Memory B cell (primary cell): ENCODE measurements at places on chromosomes 5 and 9.

GRCh38 chr9:115328677-115329076 is 210.7 kb upstream of the TNC start:
- DNase-seq: no peak

DNA sequence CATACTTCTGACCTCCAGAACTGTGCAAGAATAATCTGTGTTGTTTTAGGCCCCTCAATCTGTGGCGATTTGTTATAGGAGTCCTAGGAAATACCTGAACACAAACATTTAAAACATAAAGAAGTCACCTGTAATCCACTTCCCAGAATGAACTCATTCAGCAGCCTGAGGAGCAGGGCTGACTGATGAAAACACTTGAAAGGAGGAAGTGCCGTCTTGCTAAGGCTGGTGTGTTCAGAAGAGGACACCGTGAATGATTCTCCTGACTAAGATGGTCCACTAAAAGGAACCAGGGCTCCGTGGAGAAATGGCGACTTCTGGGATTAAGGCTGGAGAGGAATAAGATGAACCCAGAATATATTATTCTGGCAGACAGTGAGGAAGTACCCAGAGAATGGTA is 18.7 kb upstream of the MARCHF6 start:
- no peak for DNase-seq

DNA sequence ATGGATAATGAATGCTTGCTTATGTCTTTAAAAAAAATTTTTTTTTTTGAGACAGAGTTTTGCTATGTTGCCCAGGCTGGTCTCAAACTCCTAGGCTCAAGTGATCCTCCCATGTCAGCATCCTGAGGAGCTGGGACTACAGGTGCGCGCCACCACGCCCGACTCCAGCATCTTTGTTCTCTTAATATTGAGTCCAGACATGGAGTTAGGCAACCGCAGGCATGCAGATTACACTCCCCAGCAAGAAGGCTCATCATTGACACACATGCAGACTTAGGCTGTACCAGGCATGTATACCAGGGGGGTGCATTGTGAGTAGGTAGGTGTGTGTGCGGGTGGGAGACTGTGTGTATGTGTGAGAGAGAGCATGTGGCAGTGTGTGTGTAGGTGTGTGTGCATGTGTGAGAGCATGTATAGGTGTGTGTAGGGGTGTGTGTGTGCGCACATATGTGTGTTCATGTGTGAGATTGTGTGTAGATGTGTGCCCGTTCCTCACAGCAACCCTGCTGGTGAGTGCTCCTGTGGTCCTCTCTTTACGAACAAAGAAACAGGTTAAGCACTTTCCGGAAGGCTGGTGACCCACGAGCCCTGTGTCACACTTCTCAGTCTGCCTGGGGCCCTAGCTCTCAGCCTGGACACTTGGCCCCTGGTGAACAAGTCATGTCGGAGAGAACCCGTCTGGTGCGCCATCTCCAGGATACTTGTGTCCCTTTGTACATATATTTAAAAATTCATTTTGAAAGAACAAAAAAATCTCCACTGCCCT is 6.2 kb downstream of the OBP2B start:
- DNase-seq: no peak

DNA sequence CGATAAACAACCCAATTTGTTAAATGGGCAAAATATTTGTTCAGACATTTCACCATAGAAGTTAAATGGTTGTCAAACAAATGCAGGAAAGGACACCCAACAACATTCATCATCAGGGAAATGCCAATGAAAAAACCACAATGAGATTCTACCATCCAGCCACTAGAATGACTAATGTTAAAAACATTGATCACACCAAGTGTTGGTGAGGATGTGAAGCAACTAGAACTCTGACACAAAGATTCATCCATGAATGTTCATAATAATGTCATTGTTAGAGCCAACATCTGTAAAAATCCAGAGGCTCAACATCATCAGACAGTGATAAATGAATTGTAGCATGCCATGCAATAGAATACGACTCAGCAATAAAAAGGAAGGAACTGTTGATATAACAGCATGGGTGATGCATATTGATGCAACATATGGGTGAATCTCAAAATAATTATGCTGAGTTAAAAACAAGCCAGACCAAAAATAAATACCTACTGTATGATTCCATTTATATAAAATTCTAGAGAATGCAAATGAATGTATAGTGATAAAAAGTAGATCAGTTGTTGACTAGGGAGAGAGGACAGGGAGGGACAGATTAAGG is 55.9 kb upstream of the UNC5A start:
- no peak for DNase-seq

- DNase-seq: no peak
Measured at GRCh38 chr5:133792655-133793054, 175.8 kb downstream of the C5orf15 start.

DNA sequence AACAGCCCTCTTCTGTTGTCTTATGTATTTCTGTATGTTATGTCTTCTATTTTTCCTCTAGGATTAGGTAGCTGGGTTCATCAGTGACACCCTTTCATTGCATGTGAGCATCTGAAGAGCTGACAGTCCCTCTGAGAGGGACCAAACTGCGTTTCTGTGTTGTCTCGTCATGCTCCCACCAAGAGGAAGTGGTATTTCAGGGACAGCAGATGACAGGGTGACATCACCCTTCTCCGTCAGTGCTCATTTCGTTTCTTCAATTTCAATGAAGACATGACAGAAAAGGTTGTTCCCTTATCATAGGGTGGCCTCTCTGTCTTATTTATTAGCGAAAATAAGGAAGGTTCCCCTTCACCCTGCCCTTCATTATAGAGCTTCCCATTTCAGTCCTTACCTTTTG is 225.9 kb upstream of the NR4A3 start:
- peak; percentile 50 for DNase-seq

DNA sequence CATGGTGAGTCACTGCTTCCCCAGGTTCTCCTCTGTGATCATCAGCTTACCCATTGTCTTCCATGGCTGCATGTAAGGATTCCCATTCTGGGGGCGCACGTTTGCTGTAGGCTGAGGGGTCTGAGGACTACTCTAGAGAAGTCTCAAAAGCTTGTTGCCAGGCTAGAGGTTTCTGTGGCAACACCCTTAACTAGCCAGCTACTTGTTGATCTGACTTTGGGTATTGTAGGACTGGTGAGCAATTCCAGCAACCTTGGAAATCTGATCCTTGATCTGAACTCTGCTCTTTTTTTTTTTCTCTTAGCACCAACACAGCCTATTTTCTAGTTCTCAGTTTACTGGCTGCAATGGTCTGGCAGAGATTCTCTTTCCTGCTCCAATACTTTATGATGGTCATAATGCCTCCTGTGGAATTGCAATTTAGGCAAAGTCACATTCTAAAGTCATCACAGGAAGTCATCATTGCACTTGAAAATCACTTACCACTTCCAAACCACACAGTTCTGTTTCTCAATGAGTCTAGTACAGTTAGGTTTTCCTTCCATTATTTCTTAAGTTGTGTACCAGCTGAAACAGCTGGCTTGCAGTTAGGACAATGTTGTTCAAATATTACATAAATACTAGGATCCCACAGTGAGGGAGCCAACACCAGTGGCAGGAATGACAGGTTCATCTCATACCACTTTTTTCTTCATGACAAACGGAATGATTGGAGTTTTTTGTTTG is 110.3 kb downstream of the SLC12A2 start:
- DNase-seq: no peak

DNA sequence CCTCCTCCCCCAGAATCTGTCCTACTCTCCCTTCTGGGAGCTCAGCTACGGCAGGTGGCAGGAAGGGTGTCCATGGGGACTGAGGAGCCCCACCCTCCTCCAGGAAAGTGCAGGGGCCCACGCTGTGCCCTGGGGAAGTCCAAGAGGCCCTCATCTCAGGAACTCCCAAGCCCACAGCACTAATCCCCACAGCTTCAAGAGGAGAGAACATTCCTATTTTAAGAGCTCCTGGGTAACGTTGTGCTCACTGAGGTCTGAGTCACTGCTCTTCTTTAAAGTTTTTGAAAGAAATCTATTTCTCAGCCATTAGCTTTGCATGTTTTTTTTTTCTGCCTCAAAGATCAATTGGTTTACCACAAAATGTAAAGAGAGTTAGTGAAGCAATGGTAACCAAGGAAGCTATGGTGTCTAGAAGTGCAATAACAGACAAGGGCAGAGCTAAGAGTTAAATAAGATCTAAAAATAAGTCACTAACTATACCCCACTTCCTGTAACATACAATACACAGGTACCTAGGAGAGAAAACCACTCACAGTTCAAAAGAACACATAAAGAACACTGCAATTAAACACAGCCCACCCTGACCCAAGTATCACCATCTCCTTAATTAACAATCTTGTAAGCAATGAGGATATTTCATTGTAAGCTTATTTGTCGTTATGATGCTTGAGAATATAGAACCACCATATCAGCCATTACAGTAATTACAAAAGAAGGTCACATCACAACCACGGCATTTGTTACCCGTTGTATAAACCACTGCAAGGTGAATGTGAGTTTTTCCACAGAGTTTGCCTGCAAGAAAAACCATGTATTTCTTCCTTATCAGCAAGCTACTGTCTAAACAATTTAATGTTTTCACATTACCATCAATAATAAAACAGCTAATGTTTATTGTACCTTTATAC is 382.3 kb upstream of the SLC30A5 start:
- DNase-seq: no peak

GRCh38 chr9:7791394-7791793 is 8.2 kb downstream of the DMAC1 start:
- DNase-seq: no peak

GRCh38 chr5:14882658-14883580 is 11.3 kb upstream of the ANKH start:
- DNase-seq: no peak

DNA sequence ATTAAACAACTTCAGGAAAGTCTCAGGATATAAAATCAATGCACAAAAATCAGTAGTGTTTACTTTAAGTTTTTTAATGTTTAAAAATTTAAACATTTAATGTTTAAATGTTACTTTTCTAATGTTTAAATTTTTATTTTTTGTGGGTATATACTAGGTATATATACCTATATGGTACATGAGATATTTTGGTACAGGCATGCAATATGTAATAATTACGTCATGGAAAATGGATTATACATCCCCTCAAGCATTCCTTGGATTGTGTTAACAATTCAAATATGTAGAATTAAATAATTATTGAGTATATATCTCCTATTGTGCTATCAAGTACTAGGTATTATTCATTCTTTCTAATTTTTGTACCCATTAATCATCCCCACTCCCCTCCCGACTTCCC is 291.3 kb downstream of the TMEM232 start:
- DNase-seq: no peak

DNA sequence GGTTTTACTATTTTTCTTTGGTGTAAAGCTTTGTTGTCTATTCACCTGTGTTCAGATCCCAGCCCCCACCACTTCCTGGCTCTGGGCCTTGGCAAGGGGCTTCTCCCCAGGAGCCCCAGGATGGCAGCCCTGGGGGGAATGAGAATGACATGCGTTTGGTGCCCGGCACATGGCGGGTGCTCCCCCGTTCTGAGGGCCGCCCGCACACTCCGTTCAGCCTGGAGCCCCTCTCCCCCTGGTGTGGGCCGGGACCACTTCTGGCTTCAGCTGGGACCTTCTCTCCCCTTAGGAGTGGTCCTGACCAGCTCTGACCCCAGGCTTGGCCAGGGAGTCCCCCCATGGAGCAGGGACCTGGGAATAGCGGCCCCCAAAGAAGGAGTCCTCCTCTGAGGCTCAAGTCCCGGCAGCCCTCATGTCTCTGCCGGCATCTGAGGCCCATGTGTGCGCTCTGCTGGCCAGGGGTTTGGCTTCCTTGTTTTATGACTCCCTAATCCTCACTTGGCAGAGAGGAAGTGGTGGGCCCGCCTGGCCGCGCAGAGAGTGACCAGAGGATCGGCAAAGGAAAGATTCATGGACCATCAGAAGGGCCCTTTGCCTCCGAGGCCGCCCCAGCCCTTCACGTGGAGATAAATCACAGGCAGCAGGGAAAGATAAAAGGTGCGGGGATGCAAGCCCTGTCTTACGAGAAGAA is 57.0 kb upstream of the LMX1B start:
- no peak for DNase-seq

DNA sequence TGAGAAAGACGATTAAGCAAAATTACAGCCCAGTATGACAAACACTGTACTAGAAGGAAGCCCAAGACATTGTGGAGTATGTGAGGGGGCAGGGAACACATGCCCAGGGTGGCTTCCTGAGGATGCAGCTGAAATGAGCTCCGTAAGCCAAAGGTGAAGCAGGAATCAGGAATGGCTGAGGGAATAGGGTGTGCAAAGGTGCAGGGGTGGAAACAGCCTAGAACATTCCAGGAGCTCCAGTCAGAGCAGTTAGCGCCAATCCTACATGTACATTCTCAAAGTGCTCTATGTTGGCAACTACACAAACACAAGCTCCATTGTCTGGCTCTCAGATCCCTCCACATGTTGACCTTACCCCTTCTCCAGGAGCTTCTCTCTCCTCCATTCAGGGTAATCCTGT is 257.9 kb downstream of the MAN2A1 start:
- no peak for DNase-seq

GRCh38 chr5:138732466-138732865 is 20.8 kb upstream of the CTNNA1 start:
- no peak for DNase-seq

GRCh38 chr5:65125591-65126541 is 355.9 kb downstream of the ADAMTS6 start:
- DNase-seq: no peak

DNA sequence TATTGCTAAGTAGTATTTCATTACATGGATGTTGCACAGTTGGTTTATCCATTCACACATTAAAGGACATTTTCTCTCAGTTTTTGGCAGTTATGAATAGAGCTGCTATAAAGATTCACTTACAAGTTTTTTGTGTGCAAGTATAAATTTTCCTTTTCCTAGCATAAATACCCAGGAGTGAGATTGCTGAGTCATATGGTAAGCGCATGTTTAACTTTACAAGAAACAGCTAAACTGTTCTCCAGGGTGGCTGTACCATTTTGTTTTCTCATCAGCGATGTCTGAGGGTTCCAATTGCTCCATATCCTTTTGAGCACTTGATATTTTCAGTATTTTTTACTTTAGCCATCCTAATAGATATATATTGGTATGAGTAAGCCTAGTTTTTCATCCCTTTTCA is 16.4 kb upstream of the ABCA1 start:
- no peak for DNase-seq

DNA sequence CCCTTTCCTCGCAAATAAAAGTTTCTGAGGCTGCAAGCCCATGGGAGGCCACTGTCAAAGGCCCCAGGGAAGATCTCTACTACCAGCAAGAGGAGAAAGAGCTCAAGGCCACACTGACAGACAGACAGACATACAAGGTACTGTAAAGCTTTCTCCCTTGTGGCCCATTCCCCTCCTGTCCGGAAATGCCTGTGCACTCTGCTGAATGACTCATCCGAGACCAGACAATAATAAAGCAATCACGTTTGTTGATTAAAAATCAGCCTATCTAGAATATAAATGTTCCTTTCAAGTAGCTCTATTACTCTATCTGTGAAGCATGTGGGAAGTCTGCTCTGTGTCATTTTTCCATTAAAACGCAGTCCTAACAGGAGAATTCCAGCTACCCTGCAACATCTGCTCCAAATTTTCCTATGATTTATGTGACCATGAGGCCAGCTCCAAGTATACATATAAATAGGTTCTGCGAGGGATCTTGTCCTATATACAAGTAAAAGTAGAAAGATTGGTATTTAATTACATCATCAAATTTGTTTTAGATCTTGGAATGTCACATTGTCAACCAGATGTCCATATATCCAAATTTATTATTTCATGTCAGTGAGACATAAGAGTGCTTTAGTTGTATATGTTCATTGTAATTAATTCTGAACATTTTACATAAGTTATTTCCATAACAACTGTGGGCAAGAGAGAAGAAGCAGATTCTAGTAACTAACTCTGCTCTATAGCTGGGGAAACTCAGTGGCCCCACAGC is 34.7 kb upstream of the TGFBI start:
- DNase-seq: no peak
